ENCODE measurements at places on chromosomes 4 and X. TPM values are rescaled to one million over a fixed set of nuclear protein-coding genes. Genes with fewer than 3 reads are reported as not detected.

DNA sequence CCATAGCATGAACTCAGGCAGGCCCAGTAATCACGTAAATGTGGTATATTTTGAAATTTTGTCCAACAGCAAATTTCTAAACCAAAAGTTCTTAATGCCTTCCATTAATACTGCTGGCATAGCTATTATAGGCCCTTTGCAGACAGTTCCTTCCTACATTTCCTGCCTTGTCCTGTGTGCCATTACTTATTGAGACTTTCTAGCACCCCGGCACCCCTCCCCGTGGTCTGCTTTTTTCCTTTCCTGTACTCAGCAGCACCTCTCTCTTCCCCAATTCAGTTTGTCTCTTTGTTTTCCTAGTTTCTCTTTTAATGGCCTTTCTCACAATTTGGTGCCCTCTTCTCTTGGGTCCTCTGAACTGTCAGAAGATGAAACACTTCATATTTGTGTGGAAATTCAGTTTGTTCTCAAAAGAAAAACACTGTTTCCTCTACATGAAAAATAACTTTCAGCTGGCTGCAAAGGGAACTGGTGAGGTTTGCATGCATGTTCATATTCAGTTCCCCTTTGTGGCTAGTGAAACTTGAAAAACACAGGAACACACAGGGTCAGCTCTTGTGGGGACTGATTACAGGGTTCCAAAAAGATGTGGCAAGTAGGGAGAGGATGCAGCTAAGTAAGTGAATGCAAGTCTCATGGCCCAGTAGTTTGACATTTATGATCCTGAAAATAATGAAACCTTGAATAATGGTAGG is 17.1 kb downstream of the GPR34 start:
- no peak for DNase-seq

GRCh38 chrX:136839196-136839595 is 41.3 kb downstream of the RBMX start:
- no peak for DNase-seq

- DNase-seq, result no peak
Observed at GRCh38 chr4:39320381-39321115, 45.6 kb downstream of the RFC1 start.

GRCh38 chr4:26503844-26504243 is 13.6 kb upstream of the CCKAR start:
- DNase-seq, result no peak

- DNase-seq, result peak; percentile 31
Observed at GRCh38 chr4:167021545-167022155, 212.6 kb downstream of the SPOCK3 start.

DNA sequence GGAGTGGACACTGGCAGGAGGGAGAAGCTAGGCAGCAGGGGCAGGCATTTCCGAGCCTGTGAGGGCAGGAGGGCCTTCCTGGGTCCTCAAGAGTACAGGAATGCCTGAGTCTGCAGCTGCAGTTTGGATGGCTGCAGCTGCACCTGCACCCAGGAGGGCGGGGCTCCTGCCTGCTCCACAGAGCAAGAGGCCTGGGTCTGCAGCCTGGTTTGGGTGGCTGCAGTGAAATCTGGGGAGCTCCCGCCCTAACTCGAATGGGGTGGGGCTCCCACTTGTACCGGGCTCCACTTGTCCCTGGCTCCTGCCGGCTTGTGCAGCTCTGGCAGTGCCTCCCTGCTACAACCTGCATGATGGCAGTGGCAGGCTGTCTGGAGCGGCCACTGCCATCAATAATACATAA is 436.0 kb downstream of the ARHGAP24 start:
- no peak for DNase-seq

DNA sequence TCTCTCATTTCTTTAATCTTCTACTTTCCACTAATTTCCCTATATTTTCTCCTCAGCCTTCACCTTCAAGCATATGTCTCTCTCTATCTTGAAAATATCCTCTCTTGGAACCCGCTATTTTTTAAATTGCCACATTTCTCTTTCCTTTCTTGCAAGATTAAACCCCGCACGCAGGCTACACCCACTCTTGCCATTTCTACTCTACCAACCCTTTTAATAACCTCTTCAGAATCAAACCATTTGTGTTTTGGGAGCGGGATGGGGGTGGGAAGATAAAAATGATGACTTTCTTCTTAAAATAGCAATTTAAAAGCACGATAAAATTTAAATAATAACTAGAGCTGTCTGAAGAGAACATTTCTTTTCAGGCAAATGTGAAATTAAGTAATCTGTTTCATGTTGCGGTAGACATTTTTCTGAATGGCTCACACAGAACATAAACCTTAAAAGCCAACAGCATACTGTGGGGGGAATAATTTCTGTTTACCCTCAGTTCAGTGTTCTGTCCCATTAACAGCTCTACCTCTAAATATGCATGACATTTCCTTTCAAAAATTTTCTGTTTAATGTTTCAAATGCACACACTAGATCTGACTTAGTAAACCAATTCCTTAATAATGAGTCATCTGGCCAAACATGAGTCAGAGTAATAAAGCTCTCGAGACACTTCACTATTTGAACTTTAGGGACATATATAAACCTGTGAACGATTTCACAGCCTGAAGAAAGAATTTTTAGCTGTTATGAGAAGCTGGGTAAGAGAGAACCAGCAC is 20.5 kb downstream of the ARSJ start:
- DNase-seq, result no peak

DNA sequence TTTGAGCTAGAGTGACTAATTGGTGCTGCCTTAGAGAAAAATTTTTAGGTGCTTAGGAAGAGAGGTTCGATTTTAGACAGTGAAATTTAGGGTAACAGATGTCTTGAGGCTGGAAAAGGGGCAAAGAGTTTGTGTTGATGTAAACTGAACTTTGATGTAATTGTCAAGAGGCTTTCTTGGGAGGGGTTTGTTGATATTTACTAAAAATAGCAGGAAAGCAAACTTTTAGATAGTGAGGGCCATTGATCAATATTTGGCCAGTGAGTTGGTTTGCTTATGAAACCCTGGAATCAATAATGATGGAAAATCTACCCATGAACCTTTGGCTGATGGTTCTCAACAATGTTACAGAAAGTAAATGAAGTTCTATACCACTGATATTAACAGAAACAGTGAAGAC is 537.5 kb downstream of the KCNIP4 start:
- no peak for DNase-seq

DNA sequence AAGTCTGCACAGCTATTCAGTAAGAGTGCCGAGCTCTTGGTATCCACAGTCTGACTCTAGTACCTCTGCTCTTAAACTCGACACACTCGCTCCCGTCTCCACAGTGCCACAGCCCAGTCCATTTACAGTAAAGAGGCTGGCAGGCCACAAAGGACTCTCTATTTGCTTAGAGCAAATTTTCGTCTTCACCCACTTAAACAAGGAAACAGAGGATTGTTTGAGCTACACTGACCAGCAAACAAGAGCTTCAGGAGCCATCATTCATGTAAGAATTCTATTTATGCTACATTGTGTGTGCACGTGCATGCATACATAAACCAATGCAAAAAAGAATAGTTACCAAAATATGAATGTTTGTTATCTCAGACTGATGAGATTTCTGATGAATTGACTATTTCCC is 290.2 kb downstream of the USP46 start:
- no peak for DNase-seq

- no peak for DNase-seq
Observed at GRCh38 chr4:41559940-41560516, 22.1 kb downstream of the LIMCH1 start.

DNA sequence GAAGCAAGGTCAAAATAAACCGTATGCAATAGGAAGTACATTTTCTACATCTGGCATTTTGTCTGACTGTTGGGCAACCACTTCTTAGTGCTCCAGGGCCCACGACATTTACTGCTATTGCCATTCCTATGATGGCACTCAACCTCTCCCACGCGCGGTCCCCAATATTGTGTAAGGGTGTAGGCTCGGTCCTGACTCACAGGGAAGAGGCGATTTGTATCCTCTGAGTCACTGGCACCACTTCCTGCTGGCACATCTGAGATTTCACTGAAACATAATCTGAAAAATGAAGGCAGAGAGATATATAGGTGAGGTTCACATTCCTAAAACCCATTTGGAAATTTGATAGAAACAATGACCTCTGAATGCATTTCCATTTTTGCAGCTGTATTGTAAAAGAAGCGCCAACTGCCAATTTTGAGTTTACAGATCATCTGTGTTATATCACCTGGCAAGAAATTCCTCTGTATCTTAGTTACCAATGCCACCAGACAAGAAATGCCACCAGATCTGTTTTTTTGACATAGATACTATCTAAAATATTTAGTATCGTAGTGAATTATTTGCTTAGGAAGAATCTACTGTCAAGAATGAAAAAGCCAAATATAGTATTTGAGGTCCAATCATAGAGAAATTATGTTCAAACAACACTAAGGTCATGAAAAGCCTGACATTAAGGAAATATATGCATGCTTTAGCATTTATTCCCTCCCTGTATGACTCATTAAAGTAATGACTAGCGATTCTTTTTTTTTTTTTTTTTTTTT is 9.8 kb downstream of the EREG start:
- peak; percentile 18 for DNase-seq

- no peak for DNase-seq
Observed at GRCh38 chr4:138627096-138627495, 384.9 kb upstream of the SLC7A11 start.

Gene XIAP
- 46.6 TPM for total RNA-seq

Gene PAGE2
- total RNA-seq, result not detected

Gene ADGRG4
- total RNA-seq, result not detected

Gene ADAM29
- not detected for total RNA-seq

Gene SERPINA7
- total RNA-seq, result not detected
